Fibroblast of lung (primary cell): ENCODE measurements at places on chromosomes 6 and 20. TPM values are rescaled to one million over a fixed set of nuclear protein-coding genes. Genes with fewer than 3 reads are reported as not detected.

DNA sequence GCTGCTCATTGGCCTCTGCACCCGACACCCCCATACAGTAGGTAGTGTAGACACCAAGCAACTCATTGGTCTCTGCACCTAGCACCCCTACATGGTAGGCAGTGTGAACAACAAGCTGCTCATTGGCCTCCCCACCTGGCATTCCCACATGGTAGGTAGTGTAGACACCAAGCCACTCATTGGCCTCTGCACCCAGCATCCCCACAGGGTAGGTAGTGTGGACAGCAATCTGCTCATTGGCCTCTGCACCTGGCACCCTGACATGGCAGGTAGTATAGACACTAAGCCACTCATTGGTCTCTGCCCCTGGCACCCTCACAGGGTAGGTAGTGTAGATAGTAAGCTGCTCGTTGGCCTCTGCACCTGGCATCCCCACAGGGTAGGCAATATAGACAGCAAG lies 226.0 kb downstream of the SLC24A3 start:
- no peak for DNase-seq

- DNase-seq = peak; percentile 23
These were observed 79.7 kb upstream of the MYLIP start for GRCh38 chr6:16049168-16049567.

MAP3K5 gene
- 10.9 and 20.4 TPM in 2 replicates for polyA plus RNA-seq

CASS4 gene
- polyA plus RNA-seq = 63.7 and 65.8 TPM in 2 replicates

- DNase-seq = peak; percentile 6
These were observed 1.4 kb downstream of the STK38 start for GRCh38 chr6:36545767-36546307.

TMEM14C gene
- 183 and 246 TPM in 2 replicates for polyA plus RNA-seq

DNA sequence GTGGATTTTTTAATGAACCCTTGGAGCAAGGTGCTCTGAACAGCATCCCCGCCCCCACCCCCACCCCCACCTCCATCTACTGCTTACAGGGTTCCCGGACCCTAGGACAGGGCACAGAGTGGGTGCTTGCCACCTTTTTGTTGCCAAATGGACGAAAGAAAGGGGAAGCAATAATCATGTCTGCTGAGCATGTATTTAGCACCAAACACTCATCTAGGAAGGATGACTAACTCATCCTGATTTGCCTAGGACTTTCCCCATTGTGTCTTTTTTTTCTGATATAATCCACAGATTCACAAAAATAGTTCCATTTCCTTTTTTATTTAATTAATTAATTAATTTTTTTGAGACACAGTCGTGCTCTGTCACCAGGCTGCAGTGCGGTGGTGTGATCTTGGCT lies 1.2 kb upstream of the PLTP start:
- no peak for DNase-seq

- DNase-seq = no peak
These were observed 2.7 kb downstream of the CALHM5 start for GRCh38 chr6:116514111-116514510.

- DNase-seq = no peak
These were observed 28.0 kb upstream of the PHACTR3 start for GRCh38 chr20:59576216-59576953.

- DNase-seq = peak; percentile 22
These were observed 15.3 kb downstream of the ANKRD60 start for GRCh38 chr20:58213121-58213520.

GRCh38 chr6:125910527-125910926 lies 46.0 kb upstream of the HINT3 start:
- peak; percentile 71 for DNase-seq

DNA sequence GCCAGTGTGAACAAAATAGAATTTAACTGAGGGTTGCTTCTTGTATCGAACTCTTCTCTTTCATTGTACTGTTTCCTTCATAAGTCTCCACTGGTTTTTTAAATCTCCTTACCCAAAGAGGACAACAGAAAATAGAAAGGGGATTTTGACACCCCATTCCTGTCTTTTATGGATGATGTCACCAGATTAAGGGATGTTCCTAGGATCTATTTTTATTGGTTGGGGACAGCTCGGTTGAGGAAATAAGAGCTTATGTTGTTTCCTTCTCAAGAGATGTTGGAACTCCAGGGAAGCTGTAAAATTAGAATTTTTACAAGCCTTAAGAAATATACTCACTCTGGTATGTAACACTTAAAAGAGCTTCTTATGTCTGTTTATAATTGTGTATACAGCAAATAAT lies 171.5 kb downstream of the PHF3 start:
- no peak for DNase-seq

DNA sequence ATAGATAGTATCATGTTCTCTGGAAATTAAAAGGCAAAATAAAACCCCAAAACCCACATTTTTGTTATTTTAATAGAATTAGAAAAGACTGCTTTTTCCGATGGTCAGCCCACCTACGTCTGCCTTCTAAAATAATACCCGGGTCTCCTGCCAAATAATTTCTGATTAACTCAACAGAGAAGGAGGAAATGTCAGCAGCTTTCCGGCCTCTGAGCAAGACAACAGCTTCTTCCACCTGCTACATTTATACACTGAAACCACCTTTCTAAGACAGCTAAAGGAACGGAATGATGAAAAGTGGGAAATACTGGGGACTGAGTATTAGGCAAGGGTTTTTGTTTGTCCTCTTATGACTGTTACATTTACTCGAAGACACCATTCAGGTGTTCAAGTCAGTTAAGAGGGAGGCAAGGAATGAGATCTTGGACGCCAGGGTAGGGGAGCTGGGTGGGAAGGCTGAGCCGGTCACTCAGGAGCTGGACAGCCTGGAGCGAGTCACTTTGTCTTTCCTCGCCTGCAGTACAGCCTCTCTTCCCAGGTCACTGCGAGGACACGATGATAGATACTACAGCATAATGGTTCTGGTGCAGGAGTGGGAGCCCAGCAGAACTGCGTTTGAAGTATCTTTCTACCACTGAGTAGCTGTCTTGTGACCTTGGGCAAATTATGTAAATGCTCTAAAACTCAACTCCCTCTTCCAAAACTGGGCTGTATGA lies 96.3 kb upstream of the QKI start:
- no peak for DNase-seq

DNA sequence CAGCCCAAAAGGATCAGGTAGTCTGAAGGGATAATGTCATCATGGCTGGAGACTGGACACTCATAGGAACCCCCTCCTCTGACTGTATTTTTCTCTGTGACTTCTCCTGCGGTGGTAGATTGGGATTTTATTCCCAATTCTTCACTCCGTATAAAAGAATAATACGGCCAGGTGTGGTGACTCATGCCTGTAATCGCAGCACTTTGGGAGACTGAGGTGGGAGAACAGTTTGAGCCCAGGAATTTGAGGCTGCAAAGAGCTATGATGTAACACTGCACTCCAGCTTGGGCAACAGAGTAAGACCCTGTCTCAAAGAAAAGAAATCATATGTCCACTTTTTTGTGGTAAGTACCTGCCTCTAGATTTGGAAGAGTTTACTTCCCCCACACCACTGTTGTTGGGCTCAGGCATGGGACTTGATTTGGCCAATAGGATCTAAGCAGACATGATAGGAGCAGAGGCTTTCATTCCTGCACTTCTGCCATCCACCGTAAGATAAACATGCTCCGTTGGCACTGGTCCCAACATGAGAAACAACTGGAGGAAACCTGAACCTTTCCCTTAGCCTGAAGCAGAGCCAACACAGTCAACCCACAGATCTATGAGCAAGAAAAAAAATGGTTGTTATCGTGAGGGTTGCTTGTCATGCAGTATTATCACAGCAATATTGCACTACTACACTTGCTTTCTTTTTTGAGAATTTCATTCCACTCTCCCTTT lies 82.0 kb downstream of the JPH2 start:
- peak; percentile 83 for DNase-seq

TEAD3 gene
- polyA plus RNA-seq = 25.8 and 26.7 TPM in 2 replicates

SLC22A7 gene
- polyA plus RNA-seq = not detected in 2 replicates

- DNase-seq = peak; percentile 68
These were observed 36.1 kb downstream of the NCR2 start for GRCh38 chr6:41371461-41371991.

GRCh38 chr20:4017051-4017712 lies 1.8 kb upstream of the RNF24 start:
- no peak for DNase-seq

- peak; percentile 22 for DNase-seq
These were observed 143.5 kb upstream of the AFDN start for GRCh38 chr6:167683028-167683862.

GRCh38 chr6:3291987-3292386 lies 33.2 kb downstream of the PSMG4 start:
- no peak for DNase-seq

GRCh38 chr6:116084284-116084683 lies 16.4 kb upstream of the NT5DC1 start:
- no peak for DNase-seq

PLN gene
- polyA plus RNA-seq = 0.56 and 1.3 TPM in 2 replicates

ARMH2 gene
- polyA plus RNA-seq = not detected in 2 replicates

GRCh38 chr6:108968325-108969316 lies 120.4 kb downstream of the ARMC2 start:
- DNase-seq = no peak

GRCh38 chr6:90374201-90374600 lies 77.6 kb upstream of the BACH2 start:
- DNase-seq = no peak

GRCh38 chr6:138105880-138106664 lies 1.1 kb downstream of the PERP start:
- peak; percentile 14 for DNase-seq

DNA sequence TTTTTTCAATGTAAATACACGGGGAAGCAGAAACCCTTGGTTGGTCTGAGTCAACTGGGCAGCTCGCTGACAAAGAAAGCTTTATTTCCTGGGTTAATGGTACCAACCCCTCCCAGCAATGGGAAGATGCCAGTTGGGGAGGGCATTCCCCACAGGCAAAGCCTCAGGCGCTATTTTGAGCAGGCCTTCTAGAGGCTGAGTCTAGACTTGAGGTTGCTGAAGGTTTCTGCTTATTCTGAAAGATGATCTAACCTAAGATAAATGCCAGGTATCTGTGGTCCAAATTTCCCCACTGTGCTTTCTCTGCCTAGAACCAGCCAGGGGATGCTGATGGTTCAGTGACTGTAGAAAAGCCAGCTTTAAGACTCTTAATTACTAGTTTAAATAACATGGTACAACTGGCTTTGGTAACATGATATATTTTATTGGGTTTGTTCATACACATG lies 172.5 kb upstream of the JARID2 start:
- peak; percentile 62 for DNase-seq

GRCh38 chr20:20225325-20226043 lies 142.4 kb upstream of the INSM1 start:
- no peak for DNase-seq

GRCh38 chr6:145872669-145873068 lies 58.1 kb upstream of the FBXO30 start:
- DNase-seq = no peak

GRCh38 chr6:7207720-7208119 lies 100.0 kb downstream of the RREB1 start:
- no peak for DNase-seq

- no peak for DNase-seq
These were observed 16.8 kb downstream of the LINC00237 start for GRCh38 chr20:21089391-21089790.

DNA sequence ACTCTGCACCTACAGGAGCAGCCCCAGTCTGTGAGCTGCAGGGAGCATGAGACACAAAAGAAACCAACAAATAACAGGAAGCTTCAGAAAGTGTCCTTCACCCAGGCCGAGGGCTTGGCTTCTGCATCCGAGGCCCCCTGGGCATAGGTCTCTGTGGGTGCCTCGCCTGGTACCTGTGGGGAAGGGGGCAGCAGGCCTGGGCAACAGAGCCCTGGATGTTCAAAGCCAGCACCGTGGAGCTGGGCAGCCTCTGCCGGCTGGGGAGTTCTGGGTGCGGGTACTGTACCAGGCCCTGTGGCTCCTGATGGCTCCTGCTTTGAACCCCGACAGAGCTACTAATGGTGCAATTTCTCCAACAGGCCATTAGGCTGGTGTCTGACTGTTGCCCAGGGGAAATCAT lies 55.7 kb downstream of the TMEM242 start:
- DNase-seq = no peak

DNA sequence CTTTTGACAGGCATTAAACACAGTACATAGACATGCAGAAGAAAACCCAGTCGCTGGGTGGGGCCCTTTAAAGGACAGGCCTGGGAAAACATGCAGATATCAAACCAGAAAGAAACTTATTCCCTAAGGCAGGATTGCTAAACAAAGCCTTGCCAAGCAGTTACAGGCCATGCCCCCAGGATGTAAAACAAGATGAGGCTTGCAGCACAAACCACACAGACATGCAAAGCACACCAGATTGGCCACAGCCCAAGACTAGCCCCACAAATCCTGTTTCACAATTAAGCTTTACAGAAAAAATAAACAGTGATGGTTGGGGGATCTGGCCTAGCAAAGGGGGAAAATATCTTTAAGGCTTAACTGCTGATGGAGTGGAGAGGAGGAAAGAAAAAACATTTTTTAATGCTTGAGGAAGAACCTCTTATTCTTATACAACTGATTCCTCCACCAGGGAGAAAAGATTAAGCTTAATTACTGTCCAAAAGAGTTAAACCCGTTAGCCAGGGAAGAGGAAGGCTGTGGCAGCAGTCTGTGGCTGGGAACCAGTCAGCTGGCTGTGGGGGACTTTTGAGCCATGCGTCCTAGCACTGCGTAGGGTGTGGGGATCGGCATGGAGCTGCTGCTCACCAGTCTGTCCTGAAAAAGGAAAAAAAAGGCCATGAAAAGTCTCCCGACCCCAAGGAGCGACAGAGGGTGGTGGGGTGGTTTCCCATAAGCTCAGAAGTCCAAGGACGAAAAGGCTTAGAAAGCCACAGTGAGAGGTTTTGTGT lies 28.4 kb downstream of the COL19A1 start:
- peak; percentile 50 for DNase-seq

GPR31 gene
- not detected in 2 replicates for polyA plus RNA-seq

ADNP gene
- polyA plus RNA-seq = 25.7 and 29.4 TPM in 2 replicates

- no peak for DNase-seq
These were observed 63.9 kb upstream of the MRPS10 start for GRCh38 chr6:42281570-42281969.

C6orf163 gene
- polyA plus RNA-seq = 0.18 and 0.33 TPM in 2 replicates

GRCh38 chr6:56944661-56945060 lies 10.2 kb upstream of the BEND6 start:
- DNase-seq = no peak

DNA sequence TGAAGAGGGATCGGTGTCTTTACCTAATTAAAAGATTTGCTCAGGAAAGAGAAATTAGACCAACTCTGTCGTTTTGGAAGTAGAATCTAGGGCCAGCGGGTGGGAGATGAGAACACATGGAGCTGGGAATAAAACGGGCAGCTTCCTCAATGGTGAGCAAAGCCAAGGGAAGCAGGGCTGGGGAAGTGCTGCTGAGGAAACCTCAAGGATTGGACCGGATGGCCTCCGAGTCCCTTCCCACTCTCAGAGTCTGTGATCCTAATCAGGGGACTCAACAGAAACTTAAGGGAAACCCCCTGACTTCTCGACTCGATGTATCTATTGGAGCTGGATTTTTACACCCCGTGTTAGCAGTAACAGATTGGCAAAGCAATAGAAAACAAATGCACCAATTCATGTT lies 10.8 kb downstream of the GCNT2 start:
- DNase-seq = no peak

- no peak for DNase-seq
These were observed 39.1 kb upstream of the BLCAP start for GRCh38 chr20:37566590-37567330.
